NCI-H1092 treated with DMSO at 0.1 percent for 48 hours (cell line): ENCODE measurements at places on chromosomes 2 and 18.

- DNase-seq: no peak
These were observed 135.4 kb downstream of the PHLPP1 start for GRCh38 chr18:62850619-62851306.

DNA sequence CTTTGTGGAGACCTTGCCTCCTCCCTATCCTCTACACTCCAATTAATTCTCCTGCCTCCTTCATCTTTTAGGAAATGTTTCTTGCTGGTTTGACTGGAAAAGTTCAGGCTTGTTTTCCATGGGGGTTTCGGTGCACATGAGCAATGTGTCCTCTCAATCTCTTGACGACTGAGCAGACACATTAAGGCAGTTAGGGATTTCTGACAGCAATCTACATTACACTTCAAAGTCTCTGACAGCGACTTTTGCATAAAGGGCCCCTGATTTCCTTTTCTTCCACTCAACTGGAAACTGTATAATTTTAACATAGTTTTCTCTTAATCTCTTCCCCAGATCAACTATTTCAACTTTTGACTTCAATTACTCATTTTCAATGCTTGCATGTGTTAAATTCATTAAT is 394.0 kb downstream of the MEIS1 start:
- no peak for DNase-seq

DNA sequence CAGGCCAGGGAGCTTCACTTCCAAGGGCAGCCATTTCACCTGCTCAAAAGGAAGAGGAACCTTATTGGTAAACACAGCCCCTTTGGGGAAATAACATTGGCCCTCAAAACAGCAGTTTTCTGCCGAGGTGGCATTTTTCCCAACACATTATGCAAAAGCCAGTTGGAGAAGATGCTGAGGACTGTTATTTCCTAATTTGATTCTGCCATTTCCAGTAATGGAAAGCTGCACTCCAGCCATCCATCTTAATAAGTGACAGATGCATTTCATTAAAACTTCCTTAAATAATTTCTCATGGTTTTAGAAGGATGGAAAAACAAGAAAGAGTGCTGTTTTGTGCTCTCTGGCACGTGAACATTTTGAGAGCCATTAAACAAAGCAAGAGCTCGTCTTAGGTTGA is 55.9 kb upstream of the ALK start:
- no peak for DNase-seq

DNA sequence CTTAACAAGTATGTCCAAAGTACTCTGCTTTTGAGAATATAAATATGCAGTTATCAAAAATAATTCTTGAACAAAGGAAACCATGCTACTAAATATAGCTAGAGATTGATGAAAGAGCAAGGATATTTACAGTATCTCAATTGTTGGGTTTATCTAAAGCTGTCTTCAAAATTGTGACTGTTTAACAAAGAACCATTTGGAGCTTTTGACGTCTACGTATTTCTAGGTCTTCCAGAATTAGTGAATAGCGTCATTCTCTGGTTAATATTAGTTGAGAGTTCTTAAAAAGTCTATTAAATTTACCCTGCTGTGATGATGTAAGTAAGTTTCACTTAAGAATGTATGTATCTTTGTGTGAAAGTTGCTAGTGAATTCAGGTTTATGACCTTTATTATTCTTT is 223.1 kb upstream of the SIX3 start:
- DNase-seq: no peak

- no peak for DNase-seq
These were observed 34.1 kb downstream of the PTH2R start for GRCh38 chr2:208440716-208441115.

DNA sequence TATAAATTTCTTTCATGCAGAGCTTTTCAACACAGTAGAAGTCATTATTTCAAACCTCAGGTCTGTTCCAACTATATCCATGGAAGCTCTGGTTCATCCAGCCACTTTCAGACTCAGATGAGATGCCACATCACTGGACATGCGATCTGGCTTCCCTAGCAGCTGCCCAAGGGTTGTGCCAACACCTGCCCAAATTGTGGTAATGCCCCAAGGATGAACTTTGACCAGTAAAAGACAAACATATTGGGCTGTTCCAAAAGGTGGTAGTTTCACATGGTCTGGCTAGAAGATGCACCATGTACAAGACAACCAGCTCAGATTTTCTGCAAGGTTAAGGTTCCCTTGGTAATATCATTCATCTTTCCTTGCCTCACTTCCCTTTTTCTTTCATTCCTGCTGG is 101.9 kb downstream of the THADA start:
- DNase-seq: no peak

DNA sequence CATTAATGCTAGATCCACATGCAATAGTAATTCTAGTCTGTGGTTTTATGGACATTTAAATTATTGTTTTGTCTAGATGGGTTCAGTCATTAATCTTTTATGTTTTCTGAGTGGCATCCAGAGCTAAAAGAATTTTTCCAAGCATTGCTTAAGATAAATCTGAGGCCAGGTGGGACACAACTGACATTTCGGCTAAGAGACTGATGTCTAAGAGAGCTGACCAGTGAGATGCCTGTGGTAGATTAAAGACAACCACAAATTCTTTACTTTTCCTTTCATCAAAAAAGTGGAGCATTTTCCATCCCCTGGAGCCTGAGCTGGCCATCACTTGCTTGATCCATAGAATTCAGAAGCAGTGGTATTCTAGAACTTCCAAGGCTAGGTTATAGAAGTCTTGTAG is 182.2 kb downstream of the NRP2 start:
- DNase-seq: no peak

DNA sequence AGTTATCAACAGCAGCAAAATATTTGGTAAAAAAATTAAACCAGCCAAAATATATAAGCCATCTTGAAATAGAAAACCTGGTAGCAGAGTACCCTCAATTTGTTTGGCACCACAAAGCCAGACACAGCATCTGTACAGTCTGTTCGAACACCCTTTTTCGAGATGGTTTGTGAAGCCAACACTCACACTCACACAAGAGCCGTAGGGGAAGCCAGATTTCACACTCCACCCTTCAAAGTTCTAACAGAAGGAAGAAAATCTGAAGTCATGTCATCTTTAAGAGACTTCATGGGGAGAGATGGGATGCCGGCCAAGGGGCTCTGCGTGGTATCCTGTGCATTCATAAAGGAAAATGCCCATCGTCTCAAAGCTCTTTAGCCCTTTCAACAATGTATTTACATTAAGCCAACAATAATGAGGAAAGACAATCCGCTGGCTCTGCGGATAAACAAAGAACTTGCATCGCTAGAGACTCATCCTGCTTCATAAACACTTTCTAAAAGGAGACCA is 451.5 kb upstream of the CHST9 start:
- DNase-seq: no peak

DNA sequence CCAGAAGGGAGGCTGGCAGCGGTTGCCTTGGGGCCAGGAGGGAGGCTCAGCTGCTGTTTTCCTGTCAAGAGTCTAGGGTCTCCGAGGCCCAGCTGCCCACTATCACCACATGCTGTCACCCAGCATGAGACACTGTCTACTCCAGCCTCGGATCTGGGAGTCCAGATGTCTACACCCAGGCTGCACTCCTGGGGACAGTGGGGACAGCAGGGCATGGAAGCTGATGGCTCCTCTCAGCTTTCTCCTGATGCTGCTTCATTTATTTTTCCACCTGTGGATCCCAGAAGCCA is 134.0 kb downstream of the PTGR3 start:
- no peak for DNase-seq

- DNase-seq: no peak
These were observed 3.1 kb downstream of the PROM2 start for GRCh38 chr2:95277246-95277906.

- no peak for DNase-seq
These were observed 402.5 kb upstream of the SPRED2 start for GRCh38 chr2:65834771-65835475.

DNA sequence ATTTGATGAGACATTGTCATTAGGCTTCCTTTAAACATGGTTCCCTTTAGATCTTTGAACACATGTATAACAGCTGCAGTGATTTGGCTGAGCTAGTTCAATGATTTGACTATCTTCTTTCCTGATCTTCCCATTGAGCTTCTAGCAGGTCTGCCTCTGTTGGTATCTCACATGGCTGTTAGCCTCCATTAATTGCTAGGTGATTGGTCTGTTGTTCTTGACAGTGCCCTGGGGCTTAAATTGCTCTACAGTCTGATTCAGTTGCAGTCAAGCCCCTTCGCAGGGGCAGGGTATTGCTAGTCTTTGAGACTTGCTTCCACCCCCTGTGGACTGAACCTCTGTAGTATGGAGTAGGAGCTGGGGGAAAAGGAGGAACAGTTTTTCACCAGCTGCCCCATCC is 24.1 kb downstream of the SKA1 start:
- no peak for DNase-seq

GRCh38 chr18:22447792-22448191 is 30.1 kb upstream of the CTAGE1 start:
- DNase-seq: no peak

- no peak for DNase-seq
These were observed 170.0 kb downstream of the CERS6 start for GRCh38 chr2:168626096-168626495.

GRCh38 chr2:233300401-233300800 is 7.2 kb upstream of the SAG start:
- DNase-seq: no peak

GRCh38 chr2:85133751-85134254 is 611 bp downstream of the TCF7L1 start:
- DNase-seq: no peak

DNA sequence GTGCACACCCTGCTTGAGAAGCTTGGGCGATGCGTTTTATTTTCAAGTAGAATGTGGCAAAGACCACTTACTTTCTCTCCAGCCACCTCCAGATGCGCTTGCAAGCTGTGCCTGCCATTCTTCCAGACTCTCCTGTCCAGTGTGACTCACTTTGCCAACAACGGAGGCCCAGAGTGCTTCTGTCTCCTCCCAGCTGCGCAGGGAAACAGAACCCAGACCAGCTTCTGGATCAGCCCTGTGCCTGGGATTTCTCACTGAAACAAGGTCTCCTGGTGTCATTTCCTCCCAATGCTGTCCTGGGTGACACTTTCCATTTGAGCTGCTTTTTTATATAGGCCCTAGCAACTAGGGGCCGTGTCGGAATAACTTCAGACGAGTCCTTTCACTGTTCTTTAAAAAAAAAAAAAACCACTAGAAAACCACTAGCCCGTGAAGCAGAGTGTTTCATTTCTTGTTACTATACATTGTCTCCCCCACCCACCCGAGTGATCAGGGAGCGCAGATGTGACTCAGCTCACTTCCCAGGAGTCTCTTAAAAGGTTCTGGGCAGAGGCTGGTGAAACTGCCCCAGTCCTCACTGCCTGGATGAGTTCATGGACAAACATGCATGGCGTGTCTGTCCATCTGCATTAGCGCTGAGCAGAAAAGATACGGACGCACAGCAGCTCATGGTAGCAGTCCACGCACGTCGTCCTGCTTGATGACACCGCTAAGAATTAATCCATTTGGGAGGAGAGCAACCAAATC is 25.3 kb upstream of the RPL31 start:
- no peak for DNase-seq
